Natural killer cell treated with Interleukin-12 subunit alpha and Interleukin-12 subunit beta and Interleukin-15 and Interleukin-18, amount 100 ng/mL, for 72 hours (primary cell): ENCODE measurements at places on chromosomes 1 and 21. TPM values are rescaled to one million over a fixed set of nuclear protein-coding genes. Genes with fewer than 3 reads are reported as not detected.

The EPHB2 gene
- total RNA-seq, result not detected

GRCh38 chr1:41724248-41724647 is 194.5 kb downstream of the HIVEP3 start:
- no peak overlapping the region for H3K27ac ChIP-seq
- H3K36me3 ChIP-seq, result no peaks in the 10 kb centered on the region
- H3K4me1 ChIP-seq, result peaks cover 47% of the 10 kb centered on the region

DNA sequence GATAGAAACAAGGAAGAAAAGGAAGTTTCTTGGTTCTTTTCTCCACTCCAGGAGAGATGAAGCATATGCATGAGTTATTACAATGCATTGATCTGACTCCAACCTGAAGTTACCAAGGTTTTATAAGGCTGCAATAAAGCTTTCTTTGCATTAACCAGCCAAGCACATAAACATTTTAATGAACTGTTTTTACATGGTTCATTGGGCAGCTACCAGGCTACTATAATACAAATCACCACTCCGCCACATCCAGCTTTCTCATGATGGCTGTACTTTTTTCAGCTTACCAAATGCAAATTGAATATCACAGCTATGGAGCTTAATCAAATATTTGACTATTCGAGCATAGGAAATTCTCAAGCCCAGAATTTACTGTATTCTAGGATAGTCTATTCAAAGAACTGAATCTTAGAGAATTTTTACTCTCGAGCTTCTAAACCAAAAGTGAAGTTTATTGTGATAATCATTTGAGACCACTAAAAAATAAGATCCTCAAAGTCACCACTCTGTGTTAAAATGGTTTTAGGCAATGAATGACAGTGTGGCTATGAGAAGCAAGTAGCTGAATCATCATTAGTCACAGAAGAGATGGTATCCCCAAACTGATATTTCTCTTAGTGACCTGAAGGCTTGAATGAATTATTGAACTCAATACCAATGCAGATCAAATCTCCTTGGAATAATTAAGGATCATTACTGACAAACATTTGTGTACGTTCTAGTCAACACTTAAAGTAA is 58.6 kb upstream of the ZNF281 start:
- H3K4me3 ChIP-seq, result no peak overlapping the region

DNA sequence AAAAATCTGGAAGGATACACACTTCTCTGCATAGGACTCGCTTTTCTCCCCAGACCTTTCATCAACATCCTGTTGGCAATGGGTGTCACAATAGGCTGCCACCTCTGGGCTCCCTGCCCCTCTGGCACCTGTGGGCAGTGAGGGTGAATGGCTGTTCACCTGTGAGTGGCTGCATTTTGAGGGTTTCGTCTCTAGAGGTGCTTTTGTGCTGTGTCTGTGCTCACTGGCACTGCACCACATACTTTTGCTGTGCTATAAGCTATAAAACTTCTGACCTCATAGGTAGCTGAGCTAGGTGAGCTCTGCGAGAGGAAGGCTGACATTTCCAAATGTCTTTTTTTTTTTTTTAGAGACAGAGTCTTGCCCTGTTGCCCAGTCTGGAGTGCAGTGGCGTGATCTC is 35.9 kb downstream of the SLC30A1 start:
- H3K4me1 ChIP-seq, result no peaks in the 10 kb centered on the region
- no peak overlapping the region for H3K27ac ChIP-seq
- peaks cover 4% of the 10 kb centered on the region for H3K27me3 ChIP-seq
- H3K36me3 ChIP-seq, result no peaks in the 10 kb centered on the region
- H3K4me3 ChIP-seq, result no peak overlapping the region

- peaks cover 10% of the 10 kb centered on the region for H3K36me3 ChIP-seq
- DNase-seq, result no peak
- no peak overlapping the region for H3K4me3 ChIP-seq
- no peaks in the 10 kb centered on the region for H3K4me1 ChIP-seq
- H3K27me3 ChIP-seq, result no peaks in the 10 kb centered on the region
These were observed 20.8 kb downstream of the GNAT2 start for GRCh38 chr1:109598655-109599054.

DNA sequence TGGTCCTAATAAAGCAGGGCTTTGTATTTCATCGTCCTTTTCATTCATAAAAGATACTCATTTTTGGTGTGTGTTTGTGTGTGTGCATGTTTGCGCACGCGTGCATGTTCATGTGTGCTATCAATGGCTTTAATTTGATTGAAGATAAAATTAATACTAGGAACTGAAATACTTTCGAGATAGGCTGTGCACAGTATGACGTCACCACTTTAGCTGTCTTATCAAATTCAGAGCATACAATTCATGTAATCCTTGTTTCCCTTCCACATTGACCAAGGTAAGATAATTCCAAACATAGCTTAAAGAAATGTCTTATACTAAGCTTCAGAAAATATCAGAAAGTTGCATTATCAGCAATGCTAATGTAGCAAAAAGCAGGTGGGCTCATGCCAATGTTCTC is 113.6 kb upstream of the CYYR1 start:
- H3K4me1 ChIP-seq, result no peaks in the 10 kb centered on the region
- no peaks in the 10 kb centered on the region for H3K27me3 ChIP-seq
- H3K27ac ChIP-seq, result no peak overlapping the region
- no peak for DNase-seq
- H3K4me3 ChIP-seq, result no peak overlapping the region

DNA sequence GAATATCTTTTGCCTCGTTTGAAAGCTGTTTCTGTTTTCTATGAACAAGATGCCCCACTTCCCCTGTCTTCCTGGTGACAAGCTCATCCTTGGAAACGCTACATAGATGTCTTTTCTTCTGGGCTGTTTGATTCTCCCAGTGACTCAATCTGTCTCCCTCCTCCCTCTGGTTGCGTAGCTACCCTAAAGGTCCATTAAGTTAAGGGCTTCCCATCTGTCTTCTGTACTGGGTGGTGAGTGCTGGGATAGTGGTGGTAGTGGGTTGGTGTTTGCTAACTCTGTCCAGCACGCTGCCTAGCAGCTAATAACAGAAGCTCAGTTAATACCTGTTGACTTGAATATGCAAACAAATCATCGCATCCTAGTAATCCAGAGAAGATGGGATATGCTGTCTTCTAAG is 50.2 kb upstream of the GCLM start:
- no peaks in the 10 kb centered on the region for H3K4me1 ChIP-seq
- no peak for DNase-seq
- no peak overlapping the region for H3K4me3 ChIP-seq
- no peak overlapping the region for H3K27ac ChIP-seq

The SLC16A1 gene
- total RNA-seq, result 47.8 TPM

DNA sequence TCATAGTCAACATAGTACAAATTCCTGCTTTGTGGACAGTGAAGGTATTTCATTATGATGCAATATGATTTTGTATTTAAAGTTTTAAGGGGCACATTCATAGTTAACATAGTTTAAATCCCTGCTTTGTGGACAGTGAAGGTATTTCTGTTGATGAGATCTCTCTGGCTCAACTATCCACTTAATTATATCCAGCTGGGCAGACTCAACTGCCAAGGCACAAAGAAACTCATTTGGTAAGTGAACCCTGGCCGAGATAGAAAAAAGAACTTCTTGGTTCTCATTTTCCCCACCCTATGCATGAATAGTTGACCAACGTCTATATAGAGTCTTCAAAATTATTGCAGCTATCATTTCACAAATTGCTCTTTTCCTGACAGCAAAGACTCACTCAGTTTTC is 1194.6 kb downstream of the NCAM2 start:
- DNase-seq, result no peak
- H3K4me1 ChIP-seq, result no peaks in the 10 kb centered on the region
- H3K27me3 ChIP-seq, result no peaks in the 10 kb centered on the region
- peaks cover 5% of the 10 kb centered on the region for H3K36me3 ChIP-seq
- no peak overlapping the region for H3K27ac ChIP-seq

DNA sequence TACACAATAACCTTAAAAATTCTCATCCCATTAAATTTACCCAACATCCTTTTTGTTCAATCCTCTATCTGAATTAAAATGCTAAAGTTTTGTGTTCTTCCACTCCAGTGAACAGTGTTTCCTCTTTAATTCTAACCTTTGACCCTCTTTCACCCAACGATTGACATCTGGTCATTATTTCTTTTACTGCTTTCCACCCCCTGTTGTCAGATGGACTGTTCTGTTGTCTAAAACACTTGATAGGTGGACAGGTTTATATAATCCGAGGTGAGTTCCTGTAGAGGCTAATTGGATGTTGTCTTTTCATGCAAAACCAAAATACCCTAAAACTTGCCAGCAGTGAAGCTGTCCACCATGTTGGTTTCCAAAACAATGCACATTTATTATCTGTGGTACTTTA is 73.4 kb upstream of the SERTAD4 start:
- no peaks in the 10 kb centered on the region for H3K36me3 ChIP-seq
- DNase-seq, result no peak
- no peak overlapping the region for H3K4me3 ChIP-seq
- H3K4me1 ChIP-seq, result no peaks in the 10 kb centered on the region
- H3K27me3 ChIP-seq, result no peaks in the 10 kb centered on the region

- no peak overlapping the region for H3K4me3 ChIP-seq
- H3K4me1 ChIP-seq, result no peaks in the 10 kb centered on the region
- peaks cover 6% of the 10 kb centered on the region for H3K36me3 ChIP-seq
- DNase-seq, result no peak
- peaks cover 27% of the 10 kb centered on the region for H3K27me3 ChIP-seq
These were observed 28.2 kb downstream of the GPR88 start for GRCh38 chr1:100565937-100566699.

GRCh38 chr1:77275194-77275593 is 6.6 kb upstream of the AK5 start:
- H3K36me3 ChIP-seq, result no peaks in the 10 kb centered on the region
- H3K4me1 ChIP-seq, result peaks cover 8% of the 10 kb centered on the region

DNA sequence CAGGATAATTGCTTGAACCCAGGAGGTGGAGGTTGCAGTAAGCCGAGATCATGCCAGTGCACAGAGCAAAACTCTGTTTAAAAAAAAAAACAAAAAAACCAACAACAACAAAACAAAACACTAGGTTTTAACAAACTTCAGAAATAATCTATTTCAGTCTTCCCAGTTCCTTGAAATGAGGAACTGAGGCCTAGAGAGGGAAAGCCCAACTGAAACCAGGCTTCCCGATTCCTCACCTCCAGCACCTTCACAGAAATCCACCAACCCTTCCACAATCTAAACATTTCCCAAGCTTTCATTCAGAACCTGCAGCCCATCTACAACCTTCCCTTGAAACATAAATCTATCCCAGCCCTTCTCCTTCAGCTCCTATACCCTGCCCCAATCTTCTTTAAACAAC is 612 bp upstream of the CD52 start:
- peaks cover 61% of the 10 kb centered on the region for H3K4me1 ChIP-seq
- no peaks in the 10 kb centered on the region for H3K27me3 ChIP-seq
- peak overlapping the region; percentile 82 for H3K4me3 ChIP-seq
- peak overlapping the region; percentile 1 for H3K27ac ChIP-seq

The PROK1 gene
- total RNA-seq, result 0.21 TPM

DNA sequence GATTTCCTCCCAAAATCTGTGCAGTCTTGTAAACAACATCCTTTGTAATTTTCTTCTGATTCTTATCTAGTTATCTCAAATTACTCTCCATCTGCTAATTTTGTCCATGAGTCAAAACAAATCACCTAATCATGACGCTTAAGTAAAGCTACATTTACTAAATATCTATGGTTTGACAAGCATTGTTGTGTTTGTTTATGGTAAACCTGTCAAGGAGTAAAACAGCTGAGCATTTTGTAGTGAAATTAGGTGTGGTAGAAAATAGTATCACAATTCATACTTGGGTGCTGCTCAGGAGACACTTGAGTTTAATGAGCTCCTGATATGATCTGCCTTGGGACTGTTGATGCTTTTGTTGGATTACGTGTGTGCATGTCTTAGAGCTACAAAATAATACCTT is 11.6 kb downstream of the TIPRL start:
- H3K4me1 ChIP-seq, result peaks cover 5% of the 10 kb centered on the region
- H3K36me3 ChIP-seq, result peaks cover 13% of the 10 kb centered on the region
- no peak overlapping the region for H3K4me3 ChIP-seq
- DNase-seq, result no peak
- no peak overlapping the region for H3K27ac ChIP-seq
- H3K27me3 ChIP-seq, result no peaks in the 10 kb centered on the region

DNA sequence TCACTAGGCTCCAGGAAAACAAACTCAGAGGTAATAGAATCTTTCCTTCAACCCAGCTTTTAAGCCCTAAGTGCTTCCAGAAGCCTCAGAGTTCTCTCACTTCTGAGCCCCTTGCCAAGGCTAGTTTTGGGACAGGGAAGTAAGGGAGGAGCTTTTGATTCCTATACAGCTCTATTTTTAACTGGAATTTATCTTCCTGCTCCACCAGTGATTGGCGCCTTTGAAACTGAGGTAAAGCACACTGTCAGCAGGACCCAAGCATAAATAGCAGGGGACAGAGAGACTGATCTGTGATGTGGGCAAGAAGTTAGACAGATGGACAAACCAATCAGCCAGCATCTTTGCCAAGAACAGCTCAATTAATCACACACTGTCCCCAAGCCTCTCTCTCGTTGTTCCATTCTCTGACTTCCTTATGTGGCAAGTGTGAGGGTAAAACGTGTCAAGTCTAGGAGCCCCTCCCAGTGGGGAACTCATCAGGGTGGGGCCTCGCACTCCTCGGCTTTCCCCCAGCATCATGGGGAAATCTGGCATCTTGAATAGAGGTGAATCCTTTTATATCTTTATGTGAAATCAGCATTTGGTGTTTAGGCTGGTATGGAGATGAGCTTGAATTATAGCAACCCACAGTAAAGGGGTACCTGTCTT is 40.2 kb upstream of the MPZL1 start:
- peaks cover 5% of the 10 kb centered on the region for H3K36me3 ChIP-seq
- H3K4me1 ChIP-seq, result peaks cover 31% of the 10 kb centered on the region
- H3K27me3 ChIP-seq, result no peaks in the 10 kb centered on the region
- H3K4me3 ChIP-seq, result no peak overlapping the region

DNA sequence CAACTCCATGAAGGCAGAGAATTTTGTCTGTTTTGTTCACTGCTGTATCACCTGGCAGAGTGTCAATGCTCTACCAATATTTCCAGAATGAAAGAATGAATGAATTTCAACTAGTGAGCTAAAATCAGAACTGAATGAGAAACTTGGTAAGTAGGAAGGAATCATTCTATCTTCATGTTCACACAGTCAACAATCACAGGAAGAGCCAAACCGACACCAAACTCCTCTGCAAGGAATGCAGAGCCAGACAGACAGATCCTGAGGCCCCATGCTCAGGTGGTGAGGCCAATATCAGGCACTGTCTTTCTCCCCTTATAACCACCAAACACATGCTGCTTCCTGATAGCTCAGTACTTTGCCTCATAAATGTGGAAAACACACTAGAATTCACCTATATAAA is 139.1 kb downstream of the SLC45A1 start:
- no peak overlapping the region for H3K27ac ChIP-seq
- H3K4me1 ChIP-seq, result peaks cover 10% of the 10 kb centered on the region
- H3K36me3 ChIP-seq, result no peaks in the 10 kb centered on the region
